ENCODE measurements at places on chromosomes 6 and 20.
A peak's percentile ranks its signal among the peaks of the same experiment; 100 is the strongest.

GRCh38 chr6:129643176-129643575 is 66.8 kb downstream of the ARHGAP18 start:
- ATAC-seq, result no peak

DNA sequence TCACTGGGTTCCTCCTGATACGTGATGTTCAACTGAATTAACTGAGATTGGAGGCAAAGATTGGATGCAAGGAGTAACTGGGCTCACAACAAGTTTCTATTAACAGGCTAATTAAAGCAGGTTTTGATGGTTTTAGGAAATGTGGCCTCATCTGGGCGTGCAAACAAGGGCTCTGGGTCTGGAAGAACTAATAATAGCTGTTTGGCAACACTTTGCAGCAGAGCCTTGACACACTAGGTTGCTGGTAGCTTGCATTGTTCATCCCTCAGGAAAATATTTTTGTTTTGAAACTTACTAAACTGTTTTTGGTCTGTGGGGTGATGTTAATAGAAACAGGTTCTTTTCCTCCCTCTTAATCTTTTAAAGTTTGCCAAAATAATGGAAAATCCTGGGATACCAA is 117.2 kb upstream of the CD93 start:
- ATAC-seq, result no peak

DNA sequence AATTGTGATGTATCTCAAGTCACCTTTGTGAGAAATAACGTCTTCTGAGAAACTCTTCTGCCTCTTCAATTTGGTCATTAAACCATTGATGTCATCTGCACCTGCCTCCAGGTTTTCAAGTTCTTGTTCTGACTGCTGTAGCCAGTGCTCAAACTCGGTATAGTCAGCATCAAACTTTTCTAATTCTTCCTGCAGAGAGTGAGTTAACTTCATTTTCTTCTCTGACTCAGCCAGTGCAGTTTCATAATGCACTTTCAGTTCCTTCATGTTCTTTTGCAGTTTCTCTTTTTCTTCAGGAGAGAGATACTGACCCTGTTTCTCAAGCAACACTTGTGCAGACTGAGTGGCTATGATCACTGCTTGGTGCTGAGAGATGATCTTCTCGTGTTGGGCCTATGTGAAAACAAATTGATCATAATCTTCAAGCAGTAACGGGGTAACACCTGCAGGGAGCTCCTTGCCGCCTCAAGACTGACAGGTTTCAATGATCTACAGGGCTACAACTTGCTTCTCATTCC is 48.8 kb downstream of the DST start:
- ATAC-seq, result peak; percentile 93

GRCh38 chr20:51310216-51310615 is 232.3 kb downstream of the NFATC2 start:
- ATAC-seq, result no peak

DNA sequence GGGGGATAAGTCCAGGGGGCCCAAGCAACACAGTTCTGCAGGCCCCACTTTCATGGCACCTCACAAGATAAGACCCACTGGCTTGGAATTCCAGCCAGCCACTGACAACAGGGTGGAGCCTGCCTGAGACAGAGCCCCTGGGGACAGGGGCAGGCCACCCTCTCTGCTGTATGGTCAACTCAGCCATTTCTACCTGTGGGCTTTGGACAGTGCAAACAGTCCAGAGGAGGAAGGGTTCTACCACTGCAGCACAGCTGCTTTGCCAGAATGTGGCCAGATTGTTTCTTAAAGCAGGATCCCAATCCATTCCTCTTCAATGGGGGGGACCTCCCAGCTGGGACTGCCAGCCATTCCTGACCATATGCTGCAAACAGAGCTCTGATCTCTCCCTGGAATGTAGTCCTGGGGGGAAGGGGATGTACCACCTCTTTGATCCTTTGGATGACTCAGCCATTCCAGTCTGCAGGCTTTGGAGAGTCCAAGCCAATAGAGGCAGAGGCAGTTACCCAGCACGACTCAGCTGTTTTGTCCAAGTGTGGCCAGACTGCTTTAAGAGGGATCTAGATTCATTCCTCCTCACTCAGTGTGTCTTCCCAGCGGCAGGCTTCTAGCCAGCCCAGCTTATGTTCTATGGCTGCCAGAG is 842.2 kb downstream of the EPHA7 start:
- ATAC-seq, result no peak

DNA sequence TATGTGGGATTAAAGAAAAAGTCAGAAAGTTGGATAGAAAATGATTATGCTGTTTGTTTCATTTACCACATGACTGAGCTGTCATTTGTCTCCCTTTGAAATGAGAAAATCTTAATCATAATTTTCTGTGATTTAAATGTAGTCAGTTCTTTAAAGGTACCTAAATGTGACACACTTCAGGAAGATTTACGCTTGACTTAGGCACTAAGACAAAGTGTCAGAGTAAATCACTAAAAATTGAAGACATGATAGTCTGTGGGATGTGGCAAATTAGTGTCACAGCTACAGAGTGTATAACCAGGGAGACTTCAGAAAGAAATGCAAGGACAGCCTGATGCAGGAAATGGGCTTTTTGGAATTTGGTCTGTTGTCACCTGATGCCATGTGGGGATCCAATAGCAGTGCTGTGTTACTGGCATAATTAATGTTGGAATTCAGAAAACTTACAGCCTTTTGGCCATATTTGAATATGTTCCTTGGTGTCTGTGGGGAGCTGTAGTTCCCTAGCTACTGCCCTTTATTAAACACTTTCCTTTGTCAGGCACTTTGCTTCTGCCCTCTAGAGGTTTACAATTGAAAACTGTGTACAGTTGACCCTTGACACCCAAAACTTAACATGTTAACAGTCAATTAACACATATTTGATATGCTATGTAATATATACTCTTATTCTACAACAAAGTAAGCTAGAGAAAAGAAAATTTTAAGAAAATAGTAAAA is 493.8 kb downstream of the UTRN start:
- no peak for ATAC-seq

DNA sequence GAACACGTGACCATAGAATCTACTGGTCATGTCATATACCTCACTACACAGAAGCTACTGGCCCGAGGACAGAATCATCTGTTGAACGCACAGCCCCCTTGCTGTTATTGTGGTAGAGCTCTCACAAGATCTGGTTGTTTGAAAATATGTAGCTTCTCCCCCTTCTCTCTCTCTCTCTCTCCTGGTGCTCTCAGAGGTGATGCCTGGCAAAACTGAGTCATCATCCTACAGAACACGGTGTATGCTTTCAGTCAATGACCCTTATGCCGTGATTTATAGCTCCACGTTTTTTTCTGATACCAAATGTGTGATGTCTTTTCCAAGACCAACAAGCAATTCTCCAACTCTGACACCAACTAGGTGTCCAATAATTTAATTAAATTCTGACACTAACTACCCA is 13.0 kb upstream of the RBM24 start:
- ATAC-seq, result no peak

GRCh38 chr6:153401751-153402150 is 270.7 kb upstream of the RGS17 start:
- ATAC-seq, result no peak

DNA sequence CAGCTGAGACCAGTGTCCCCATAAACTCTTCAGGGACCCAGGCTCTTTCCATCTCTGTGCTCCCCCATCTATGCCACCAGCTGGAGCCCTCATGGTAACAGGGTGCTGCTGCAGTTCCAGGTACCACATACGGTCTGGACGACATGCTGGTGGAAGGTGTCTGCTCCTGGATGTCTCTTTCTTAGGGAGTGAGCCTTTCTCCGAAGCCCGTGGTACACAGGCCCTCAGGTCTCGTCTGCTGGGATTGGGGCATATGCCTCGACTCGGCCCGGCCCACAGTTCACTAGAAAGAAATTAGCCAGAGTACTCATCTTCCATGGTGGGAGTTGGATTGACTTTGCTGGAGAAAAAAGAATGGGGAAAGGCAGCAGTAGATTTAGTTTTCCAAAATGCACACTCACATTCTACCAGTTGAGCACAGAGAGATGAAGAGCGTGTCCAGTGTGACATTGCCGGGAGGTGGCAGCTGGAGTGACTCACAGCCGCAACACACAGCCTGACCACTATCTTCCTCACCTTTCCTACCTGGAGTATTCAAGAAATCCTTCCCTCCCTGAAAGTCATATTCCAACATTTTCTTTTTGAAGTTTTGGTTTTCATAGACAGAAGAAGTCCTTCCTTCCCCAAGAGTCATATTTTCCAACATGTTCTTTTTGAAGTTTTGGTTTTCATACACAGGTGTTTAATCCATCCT is 18.6 kb upstream of the SPO11 start:
- ATAC-seq, result no peak

- no peak for ATAC-seq
Measured at GRCh38 chr6:52566201-52566600, 10.7 kb downstream of the TRAM2 start.

- no peak for ATAC-seq
Measured at GRCh38 chr6:158417760-158418098, 105.5 kb downstream of the TULP4 start.

- peak; percentile 47 for ATAC-seq
Measured at GRCh38 chr6:2791450-2791974, 26.3 kb downstream of the WRNIP1 start.

GRCh38 chr6:15512126-15512525 is 150.7 kb downstream of the DTNBP1 start:
- no peak for ATAC-seq

DNA sequence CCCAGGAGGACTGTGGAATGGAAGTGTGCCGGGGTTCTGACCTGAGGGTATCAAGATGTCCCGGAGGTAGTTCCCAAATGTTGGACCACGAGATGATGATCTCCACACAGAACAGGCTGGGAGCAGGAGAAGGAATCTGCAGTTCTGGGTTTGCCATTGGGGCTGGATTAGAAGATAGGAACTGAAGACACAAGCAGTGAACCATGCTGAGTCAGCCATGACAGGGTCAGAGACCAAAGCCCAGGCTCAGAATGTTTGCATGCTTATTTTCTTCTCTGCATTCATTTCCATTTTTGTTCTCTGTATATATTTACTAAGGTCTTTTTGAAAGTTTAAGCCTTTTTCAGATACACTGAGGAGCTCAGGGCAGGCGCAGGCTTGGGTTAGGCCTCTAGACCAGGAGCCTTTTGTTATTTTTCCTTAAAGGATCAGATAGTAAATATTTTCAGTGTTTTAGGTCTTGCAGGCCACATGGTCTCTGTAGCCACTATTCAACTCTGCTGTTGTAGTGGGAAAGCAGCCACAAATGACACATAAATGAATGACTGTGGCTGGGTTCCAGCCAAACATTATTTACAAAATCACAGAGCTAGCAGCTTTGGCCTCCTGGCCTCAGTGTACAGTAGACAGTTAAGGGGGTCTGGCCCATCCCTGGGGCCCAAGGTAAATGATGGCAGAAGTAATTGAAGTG is 28.5 kb downstream of the SLC35D3 start:
- no peak for ATAC-seq

- no peak for ATAC-seq
Measured at GRCh38 chr20:40471261-40471629, 217.8 kb downstream of the MAFB start.

DNA sequence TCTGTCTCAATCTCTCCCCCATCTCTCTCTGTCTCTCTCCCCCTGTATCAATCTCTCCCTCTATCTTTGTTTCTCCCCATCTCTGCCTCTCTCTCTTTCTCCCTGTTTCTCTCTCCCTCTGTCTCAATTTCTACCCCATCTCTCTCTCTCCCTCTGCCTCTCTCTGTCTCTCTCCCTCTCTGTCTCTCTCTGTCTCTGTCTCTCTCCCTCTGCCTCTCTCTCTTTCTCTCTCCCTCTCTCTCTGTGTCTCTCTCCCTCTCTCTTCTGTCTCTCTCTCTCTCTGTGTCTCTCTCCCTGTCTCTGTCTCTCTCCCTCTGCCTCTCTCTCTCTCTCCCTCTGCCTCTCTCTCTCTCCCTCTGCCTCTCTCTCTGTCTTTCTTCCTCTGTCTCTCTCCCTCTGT is 62.6 kb downstream of the DACT2 start:
- ATAC-seq, result no peak

- ATAC-seq, result peak; percentile 70
Measured at GRCh38 chr6:155050311-155050710, 55.2 kb downstream of the TIAM2 start.

- no peak for ATAC-seq
Measured at GRCh38 chr6:117958536-117958935, 51.5 kb downstream of the SLC35F1 start.

- ATAC-seq, result no peak
Measured at GRCh38 chr6:15431762-15432483, 186.1 kb downstream of the JARID2 start.

GRCh38 chr20:21272679-21273078 is 30.5 kb upstream of the XRN2 start:
- ATAC-seq, result no peak

DNA sequence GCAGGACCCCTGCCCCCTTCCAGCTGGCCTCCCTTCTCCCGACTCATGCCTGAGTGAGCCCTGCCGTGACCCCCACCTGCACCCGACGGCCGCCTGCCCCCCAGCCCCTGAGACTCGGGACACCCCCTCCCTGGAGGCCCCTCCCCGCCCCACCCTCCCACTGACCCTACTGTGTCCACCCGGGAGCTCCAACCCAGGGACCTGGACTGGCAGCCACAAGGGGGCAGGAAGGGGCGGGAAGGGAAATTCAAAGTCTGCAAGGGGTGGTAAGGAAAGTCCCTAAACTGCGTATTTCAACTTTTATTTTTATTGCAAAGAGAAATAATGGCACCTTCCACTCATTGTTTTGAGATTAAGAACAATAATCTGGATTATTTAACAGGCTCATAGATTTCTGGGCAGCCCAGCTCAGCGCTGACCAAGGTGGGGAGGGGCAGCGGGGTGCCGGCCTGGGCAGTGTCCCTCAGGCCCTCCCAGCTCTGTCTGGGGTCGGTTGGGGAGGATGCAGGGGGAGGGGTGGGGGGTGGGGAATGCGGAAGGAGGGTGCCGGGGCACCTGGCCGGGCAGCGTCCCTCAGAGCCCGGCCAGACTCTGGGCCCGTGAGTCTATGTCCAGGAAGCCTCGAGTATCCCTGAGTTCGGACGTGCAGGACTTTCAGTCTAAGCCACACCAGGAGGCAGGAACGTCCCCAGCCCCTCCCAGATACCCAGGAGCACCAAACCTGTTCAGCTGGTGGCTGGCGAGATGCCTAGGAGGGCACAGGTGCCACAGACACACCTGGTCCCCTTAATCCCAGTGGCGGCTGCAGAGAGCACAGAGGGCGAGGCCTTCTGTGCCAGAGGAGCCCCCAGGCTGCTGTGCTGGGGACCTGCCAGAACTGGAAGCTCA is 1.3 kb upstream of the PTK6 start:
- no peak for ATAC-seq

- ATAC-seq, result peak; percentile 63
Measured at GRCh38 chr6:2688401-2689064, 62.2 kb downstream of the MYLK4 start.

- ATAC-seq, result no peak
Measured at GRCh38 chr6:167697316-167697715, 129.4 kb upstream of the AFDN start.
